ENCODE measurements at places on chromosomes 11 and 22. TPM values are rescaled to one million over a fixed set of nuclear protein-coding genes. Genes with fewer than 3 reads are reported as not detected.

Gene NAALAD2
- not detected for total RNA-seq

Gene TYR
- not detected for total RNA-seq

Gene CECR2
- total RNA-seq = not detected

DNA sequence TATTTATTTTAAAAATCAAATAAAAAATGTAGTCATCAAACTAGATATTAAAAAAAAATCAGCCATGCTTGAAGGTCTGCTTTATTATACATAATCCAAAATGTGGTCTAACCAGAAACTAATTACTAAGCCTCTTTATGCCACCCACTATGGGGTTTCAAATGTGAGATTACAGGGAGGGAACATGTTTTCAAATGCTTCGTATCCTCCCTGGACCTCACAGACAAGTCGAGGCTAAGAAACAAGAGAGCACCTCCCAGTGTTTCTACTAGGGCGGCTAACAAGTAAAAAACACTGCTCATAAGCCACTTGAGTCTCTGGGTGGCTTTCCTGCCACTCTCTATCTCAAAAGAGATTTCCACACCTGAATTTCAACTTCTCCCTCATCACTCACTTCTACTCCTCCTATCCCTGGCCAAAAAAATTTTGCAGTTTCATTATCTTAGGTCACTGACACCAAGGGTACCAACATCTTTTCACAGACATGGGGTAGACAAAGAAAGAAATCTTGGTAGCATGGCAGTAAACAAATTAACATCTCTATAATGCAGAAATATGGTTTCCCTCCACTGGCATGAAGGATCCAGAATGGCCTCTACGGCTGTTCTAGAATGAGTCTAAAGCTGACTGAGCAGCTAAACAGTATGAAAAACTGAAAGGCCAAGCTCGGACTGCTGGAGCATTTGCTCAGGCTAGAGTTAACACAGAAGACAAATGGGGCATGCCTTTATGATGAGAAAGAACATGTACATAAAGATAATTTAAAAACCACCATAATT lies 50.9 kb downstream of the PITPNB start:
- no peak overlapping the region for H3K4me3 ChIP-seq
- H3K27ac ChIP-seq = no peak overlapping the region
- H3K36me3 ChIP-seq = peaks cover 4% of the 10 kb centered on the region
- H3K4me1 ChIP-seq = no peaks in the 10 kb centered on the region

GRCh38 chr22:36729321-36729720 lies 25.8 kb upstream of the CACNG2 start:
- DNase-seq = no peak
- H3K27me3 ChIP-seq = no peaks in the 10 kb centered on the region
- no peaks in the 10 kb centered on the region for H3K36me3 ChIP-seq
- no peak overlapping the region for H3K4me3 ChIP-seq
